ENCODE measurements at places on chromosomes 5 and 9.

DNA sequence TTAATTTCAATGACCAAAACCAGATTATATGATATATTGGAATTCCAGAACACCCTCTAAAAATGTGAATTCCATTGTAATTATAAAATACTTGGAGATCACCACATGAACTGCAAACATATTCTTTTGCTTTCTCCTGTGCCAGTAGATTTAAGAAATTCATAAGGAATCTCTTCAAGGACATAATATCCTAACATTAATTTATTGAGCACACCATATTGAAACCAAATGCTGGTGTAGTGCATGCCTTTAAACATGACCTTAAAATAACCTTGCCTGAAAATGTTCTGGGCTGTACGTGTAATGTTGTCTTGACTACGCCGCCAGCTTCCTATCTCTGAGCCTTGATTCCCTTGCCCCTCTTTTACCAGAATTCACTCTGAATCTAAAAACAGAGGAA, 205.0 kb upstream of the ACTBL2 start:
- no peak for DNase-seq

DNA sequence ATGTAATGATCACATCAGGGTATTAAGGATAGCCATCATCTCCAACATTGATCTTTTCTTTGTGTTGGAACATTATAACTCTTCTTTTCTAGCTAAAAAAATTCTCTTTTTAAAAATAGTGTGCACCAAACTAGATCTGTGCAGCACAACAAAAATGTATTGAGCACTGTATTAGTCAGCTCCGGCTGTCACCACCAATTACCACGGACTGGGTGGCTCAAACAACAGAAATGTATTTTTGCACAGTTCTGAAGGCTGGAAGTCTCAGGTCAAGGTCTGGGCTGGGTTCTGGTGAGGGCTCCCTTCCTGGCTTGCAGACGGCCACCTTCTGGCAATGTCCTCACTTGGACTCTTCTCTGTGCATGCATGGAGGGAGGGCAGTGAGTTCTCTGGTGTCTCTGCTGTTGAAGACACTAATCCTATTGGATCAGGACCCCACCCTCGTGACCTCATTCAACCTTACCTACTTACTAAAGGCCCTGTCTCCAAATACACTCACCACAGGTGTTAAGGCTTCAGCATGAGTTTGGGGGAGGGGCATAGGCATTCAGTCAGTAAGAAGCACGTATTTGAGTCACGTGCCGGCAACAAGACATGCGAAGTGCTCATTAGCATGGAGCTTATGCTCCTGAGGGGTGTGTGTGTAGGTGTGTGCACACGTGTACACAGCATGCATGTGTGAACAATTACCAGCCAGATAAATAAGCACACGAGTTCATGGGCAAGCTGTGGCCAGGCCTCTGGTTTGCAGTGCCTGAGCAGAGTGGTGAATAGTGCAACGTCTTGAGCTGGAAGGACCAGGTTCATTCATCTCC, 89.4 kb upstream of the SH3PXD2B start:
- no peak for DNase-seq

DNA sequence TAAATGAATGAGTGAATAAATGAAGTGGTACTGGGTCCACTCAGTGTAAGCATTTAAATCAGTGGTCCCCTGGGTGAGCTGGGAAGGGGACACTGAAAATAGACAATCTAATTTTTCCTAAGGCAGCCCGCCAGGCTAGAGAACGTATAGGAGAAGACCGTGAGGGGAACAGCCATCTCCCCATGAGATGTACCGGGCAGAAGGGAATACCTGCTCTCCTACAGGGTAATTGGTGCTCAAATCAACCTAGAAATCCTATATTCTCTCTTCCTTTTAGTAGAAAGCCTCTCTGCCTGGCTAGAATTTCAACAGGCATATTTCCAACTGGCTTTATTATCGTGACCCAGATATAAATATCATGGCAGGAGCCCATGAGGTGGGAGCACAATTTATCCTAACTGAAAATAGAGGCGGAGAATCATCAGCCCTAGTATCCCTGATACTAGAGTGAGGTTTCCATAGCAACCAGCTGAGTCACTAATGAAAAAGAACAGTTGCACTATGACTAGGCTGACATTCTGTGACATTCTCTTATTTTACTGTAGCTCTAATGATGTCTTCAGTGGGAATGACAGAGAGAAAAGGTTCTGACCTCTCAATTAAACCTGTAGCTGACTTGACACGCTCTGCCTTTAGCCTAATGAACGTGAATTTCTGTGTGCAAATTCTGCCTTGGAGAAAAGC, 96.5 kb upstream of the CAST start:
- DNase-seq, result no peak

GRCh38 chr5:137743031-137743640, 7.2 kb upstream of the KLHL3 start:
- DNase-seq, result peak; percentile 28

DNA sequence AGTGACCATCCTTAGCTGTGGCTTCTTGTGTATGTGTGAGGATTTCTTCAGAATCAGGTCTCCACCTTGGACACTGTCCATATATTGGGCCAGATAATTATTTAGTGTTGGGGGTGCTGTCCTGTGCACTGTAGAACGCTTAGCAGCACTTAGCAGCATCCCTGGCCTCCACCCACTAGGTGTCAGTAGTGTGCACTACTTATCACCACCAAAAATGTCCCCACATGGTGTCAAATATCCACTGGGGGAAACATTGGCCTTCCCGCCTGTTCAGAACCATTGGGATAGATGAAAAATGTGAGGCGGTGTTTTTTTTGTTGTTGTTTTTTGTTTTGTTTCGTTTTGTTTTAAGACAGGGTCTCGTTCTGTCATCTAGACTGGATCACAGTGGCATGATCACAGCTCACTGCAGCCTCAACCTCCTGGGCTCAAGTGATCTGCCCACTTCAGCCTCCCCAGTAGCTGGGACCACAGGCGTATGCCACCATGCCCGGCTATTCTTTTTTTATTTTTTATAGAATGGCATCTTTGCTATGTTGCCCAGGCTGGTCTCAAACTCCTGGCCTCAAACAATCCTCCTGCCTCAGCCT, 67.7 kb downstream of the TENT4A start:
- DNase-seq, result no peak

- DNase-seq, result no peak
Measured at GRCh38 chr9:125856331-125856730, 109.2 kb downstream of the PBX3 start.

- DNase-seq, result no peak
Measured at GRCh38 chr5:81766611-81767010, 15.7 kb upstream of the SSBP2 start.

- no peak for DNase-seq
Measured at GRCh38 chr5:169895926-169896325, 84.4 kb downstream of the INSYN2B start.

- no peak for DNase-seq
Measured at GRCh38 chr5:136141561-136141960, 8.9 kb downstream of the SMAD5 start.

- no peak for DNase-seq
Measured at GRCh38 chr5:172740428-172741205, 30.4 kb downstream of the DUSP1 start.

DNA sequence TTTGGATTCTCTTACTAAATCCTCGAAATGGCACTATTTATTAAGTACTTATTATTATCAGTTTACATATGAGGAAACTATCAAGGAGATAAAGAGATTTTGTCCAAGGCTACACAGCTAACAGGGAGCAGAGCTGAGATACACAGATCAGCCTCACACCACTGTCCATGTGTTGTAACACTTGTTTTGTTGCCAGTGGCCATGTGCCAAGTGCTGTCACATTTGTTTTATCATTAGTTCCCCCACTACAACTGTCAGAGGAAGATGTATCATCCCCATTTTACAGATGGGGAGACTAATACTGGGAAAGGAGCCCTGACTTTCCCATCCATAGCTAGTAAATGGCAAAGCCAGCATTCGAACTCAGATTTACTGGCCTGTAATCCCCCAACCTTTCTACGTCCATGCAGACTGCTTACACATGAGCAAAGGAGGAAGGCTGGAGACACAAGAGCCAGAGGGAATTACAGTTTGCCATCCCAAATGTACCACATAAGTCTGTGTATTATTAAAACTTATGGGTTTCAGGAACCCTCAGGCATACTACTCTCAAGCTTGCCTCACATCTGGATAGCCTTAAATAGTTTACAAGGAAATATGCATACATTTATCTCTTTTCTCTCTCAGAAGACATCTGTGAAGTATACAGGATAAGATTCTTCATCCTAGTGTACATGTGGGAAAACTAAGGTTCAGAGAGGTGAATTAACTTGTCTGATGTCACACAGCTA, 25.1 kb downstream of the PAPPA start:
- DNase-seq, result no peak

- no peak for DNase-seq
Measured at GRCh38 chr5:171989276-171989675, 17.2 kb downstream of the FBXW11 start.

GRCh38 chr9:70147651-70148050, 104.0 kb downstream of the MAMDC2 start:
- no peak for DNase-seq

DNA sequence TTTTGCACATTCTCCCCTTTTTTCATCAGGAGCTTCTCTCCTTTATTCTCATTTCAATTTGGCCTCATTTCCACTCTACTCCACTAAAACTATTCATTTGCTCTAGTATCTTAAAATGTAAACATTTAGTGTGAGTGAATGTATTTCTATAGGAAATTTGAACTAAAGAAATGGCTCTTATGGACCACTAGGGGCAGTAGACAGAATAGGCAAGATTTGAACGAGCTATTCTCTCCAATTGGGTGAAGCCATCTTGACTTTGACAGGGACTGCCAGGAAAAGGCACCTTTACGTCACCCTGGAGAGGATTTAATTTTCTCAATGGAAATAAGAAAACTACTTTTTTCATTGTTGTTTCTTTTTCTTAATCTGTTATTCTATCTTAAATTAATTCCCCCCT, 666.3 kb downstream of the DNAH5 start:
- DNase-seq, result no peak

DNA sequence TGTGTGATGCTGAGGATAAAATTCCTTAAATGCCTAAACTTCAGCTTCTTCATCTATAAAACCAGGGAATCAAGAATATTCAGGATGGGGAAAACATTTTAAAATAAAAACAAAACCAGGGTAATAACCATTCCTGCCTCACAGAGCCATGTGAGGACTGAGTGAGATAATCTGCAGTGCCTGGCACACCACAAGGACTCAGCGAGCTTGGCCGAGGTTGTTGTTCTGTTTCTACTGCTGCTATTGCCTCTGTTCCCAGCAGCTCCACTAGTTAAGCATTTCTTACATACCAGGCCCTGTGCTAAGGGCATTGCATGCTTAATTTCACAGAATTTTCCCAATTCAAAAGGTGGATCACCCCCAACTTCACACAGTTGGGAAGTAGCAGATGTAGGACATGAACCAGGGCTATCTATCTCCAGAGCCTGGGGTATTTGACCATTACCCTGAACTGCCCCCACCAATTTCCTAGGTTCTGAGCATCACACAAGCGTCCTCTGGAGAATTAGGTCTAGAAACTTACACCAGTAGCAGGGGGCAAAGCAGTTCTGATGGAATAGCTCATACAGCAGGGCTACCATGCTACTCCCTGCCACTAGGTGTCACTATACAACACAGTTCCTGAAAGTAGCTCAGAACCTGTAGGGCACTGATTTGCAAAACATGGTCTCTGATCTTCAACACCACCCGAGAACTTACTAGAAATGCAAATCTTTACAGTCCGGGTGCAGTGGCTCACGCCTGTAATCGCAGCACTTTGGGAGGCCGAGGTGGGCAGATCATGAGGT, 74.3 kb downstream of the LRSAM1 start:
- DNase-seq, result no peak

- no peak for DNase-seq
Measured at GRCh38 chr9:73683862-73684591, 532.4 kb downstream of the ANXA1 start.

DNA sequence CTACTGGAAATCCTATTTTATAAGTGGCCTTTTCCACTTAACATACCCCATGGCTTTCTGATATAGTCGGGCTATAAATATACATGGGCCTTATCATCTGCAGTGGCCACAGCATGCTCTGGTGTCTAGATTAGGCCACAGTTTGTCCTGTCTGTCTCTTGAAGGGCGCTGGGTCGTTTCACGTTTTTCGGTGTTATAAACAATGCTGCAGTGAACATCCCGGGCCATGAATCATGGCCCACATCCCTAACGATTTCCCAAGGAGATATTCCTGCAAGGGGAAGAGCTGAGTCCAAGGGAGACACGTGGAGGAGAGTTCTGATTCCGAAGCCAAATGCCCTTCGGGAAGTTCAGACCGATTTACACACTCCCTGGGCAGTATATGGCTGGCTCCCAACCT, 8.4 kb downstream of the PLPP7 start:
- no peak for DNase-seq

DNA sequence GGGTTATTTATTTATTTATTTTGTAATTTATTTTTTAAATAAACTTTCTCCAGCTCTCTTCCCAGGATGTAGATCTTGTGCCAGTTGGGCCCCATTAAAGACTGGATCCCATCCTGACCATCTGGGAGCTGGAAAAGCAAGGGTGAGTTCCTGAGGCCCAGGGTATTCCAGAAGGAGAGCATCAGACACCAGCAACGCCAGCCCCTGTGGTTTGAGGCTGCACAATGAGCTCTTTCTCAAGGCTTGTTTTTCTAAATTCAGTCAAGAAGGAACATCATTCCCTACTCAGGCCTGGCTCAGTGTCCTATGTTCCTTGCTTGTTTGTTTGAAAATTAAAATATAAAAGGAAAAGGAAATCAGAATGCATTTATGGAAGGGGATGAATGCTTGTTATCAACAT, 313.3 kb downstream of the EBF1 start:
- DNase-seq, result no peak

- DNase-seq, result no peak
Measured at GRCh38 chr9:99004115-99004514, 60.4 kb downstream of the COL15A1 start.

DNA sequence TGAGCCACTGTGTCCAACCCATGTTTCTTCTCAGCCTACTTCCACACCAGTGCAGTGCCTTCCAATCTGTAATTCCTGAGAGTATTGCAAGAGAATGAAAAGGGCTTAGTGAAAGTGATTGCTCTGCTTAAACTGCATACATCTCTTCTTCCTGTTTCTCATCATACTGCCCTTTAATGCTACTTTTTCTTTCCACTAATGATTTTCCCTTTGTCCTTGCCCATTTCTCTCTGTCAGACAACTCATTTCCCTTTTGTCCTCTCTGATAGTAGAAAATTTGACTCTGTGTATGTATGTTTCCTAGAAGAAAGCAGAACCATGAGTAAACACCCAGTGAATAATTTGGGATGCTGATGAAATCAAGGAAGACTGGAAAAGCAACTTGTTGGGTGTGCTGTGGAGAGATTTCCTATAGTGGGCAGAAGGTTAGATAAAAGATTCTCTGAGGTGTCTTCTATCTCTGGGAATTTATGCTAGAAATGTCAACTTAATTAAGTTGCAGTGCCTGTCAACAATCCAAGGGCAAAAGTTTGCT, 102.2 kb upstream of the CHD1 start:
- DNase-seq, result no peak

DNA sequence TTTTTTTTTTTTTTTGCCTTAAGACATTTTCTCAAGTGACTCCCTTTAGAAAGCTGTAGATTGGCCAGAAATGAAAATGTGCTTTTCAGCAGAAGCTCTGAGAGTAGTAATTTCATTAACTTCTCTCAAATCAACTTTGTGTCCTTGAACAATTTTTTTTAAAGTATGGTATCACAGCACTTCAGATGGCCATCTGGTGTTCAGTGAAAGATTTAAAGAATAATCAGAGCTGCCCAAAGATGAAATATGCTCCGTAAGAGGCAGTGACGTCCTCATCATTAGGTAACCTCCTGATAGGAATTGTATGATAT, 43.0 kb upstream of the PCAT7 start:
- no peak for DNase-seq

GRCh38 chr9:37011530-37011929, 22.5 kb downstream of the PAX5 start:
- no peak for DNase-seq

Data from progenitor cell of endocrine pancreas (in vitro differentiated cells).